ENCODE measurements at places on chromosomes 5 and 9. TPM values are rescaled to one million over a fixed set of nuclear protein-coding genes. Genes with fewer than 3 reads are reported as not detected.
A peak's percentile ranks its signal among the peaks of the same experiment; 100 is the strongest.

Gene IFNA2
- not detected for total RNA-seq

Gene HAVCR2
- total RNA-seq, result 0.42 TPM

Gene GRIN1
- total RNA-seq, result not detected

- no peak for DNase-seq
These were observed 68.1 kb downstream of the MEGF10 start for GRCh38 chr5:127358740-127359139.

DNA sequence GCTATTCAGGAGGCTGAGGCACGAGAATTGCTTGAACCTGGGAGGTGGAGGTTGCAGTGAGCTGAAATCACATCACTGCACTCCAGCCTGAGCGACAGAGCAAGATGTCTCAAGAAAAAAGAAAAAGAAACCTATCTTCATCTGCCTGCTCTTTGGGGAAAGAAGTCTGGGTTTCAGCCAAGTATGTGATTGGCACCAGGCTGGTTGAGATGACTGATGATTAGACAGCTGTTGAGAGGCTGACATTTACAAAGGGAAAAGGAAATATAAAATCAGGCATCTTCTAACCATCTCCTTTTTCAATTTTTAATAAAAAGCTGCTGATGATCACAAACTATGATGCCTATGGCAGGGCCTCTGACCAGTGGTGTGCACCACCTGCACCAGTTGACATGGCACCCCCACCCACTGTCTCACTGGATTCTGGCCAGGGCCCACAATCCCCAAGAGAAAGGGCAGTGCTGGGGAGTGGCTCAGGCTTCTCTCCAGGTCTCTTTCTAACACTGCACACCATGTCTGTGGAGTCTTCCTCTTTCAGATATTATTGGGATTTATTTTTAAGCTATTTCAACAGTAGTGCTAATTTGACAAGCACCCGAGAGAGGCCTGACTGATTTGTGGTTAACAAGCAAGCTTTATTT is 17.2 kb upstream of the C5orf15 start:
- no peak for DNase-seq

DNA sequence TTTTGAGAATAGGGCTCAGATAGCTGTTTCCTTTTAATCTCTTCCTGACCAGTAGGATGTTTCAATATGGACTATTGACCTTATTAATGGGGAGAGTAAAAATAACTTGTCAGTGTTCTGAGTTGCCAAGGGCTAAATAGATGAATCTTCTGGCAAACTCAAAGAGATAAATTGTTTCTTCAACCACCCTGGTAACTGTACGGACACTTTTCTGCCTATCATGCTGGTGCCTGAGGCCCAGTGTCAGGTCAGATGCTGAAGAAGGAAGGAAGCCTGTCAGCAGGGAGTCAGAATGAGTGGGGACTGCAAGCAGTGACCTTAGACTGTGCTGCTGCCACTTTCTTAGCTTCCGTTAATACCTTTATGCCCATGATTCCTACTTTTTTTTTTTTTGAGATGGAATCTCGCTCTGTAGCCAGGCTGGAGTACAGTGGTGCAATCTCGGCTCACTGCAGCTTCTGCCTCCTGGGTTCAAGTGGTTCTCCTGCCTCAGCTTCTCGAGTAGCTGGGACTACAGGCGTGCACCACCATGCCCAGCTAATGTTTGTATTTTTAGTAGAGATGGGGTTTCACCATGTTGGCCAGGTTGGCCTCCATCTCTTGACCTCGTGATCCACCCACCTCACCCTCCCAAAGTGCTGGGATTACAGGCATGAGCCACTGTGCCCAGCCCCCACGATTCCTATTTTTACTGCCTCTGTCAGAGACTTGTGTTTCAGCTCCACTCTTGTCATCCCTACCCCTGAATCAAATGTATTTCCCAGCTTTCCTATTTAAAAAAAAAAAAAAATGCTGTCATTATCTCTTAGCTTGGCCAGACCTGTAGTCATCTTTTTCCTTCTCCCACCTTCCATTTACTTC is 33.7 kb downstream of the TGFBR1 start:
- DNase-seq, result no peak

- peak; percentile 65 for DNase-seq
These were observed 47.1 kb upstream of the C5orf47 start for GRCh38 chr5:173941758-173942401.

DNA sequence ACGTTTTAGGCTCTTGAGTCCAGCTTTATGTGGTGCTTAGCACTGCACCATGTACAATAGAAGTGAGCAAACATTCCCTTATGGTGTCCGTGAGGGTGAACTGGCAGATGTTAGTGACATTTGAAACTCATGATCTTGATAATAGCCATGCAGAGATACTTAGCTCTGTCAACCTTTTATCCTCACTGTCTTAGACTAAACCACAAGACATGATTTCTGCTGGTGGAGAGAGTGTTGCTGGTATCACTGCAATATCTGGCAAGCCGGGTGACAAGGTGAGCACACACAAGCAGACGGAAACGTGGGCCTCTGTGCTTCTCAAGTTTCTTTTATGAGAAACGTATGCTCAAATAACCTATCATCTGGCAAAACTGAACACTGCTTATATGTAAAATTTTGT is 68.4 kb downstream of the CAST start:
- no peak for DNase-seq

DNA sequence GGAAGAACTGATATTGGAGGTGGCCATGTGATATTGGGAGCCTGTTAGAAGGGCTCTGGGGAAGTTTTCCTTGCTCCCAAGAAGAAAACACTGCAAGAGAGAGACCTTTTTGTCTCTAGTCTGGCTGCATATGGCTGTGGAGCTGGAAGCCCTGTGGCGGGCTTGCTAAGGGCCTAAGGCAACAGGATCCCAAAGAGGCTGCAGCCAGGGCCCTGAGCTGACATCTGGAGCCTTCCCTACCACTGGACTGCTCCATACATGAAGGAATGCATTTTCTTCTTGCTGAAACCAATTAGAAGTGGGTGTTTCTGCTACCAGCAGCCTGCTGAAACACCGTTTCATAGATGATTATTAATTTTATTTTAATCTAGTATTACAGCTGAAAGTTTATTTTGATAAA is 42.2 kb downstream of the GNAQ start:
- no peak for DNase-seq

- DNase-seq, result peak; percentile 87
These were observed 22.6 kb upstream of the MAMDC2 start for GRCh38 chr9:70020991-70021571.

- DNase-seq, result peak; percentile 22
These were observed 213.2 kb upstream of the ACTBL2 start for GRCh38 chr5:57695706-57696388.
